ENCODE measurements at places on chromosomes 6 and 20.
A peak's percentile ranks its signal among the peaks of the same experiment; 100 is the strongest.

GRCh38 chr6:72619883-72620696, 1.8 kb upstream of the KCNQ5 start:
- no peak for DNase-seq

DNA sequence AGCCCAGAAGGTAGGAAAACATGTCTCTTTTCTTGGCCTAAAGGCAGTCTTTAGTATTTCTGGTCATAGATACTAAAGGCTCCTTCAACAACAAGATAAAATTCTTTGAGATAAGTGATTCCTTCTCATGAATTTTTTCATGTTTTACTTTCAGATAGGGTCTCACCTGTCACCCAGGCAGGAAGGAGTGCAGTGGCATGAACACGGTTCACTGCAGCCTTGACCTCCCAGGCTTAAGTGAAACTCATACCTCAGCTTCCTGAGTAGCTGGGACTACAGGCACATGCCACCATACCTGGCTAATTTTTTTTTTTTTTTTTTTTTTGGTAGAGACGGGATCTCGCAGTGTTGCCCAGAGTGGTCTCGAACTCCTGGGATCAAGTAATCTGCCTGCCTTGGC, 9.1 kb downstream of the PNLDC1 start:
- no peak for DNase-seq

GRCh38 chr20:58216334-58216733, 12.1 kb downstream of the ANKRD60 start:
- no peak for DNase-seq

GRCh38 chr6:34237722-34238584, 1.3 kb downstream of the HMGA1 start:
- peak; percentile 83 for DNase-seq

GRCh38 chr6:90135667-90136066, 161.0 kb downstream of the BACH2 start:
- DNase-seq, result no peak

GRCh38 chr6:41061196-41061726, 8.3 kb downstream of the APOBEC2 start:
- DNase-seq, result no peak

- DNase-seq, result no peak
These were observed 61.6 kb upstream of the JAG1 start for GRCh38 chr20:10735195-10735949.

- no peak for DNase-seq
These were observed 104.7 kb upstream of the SGK1 start for GRCh38 chr6:134422426-134423231.

DNA sequence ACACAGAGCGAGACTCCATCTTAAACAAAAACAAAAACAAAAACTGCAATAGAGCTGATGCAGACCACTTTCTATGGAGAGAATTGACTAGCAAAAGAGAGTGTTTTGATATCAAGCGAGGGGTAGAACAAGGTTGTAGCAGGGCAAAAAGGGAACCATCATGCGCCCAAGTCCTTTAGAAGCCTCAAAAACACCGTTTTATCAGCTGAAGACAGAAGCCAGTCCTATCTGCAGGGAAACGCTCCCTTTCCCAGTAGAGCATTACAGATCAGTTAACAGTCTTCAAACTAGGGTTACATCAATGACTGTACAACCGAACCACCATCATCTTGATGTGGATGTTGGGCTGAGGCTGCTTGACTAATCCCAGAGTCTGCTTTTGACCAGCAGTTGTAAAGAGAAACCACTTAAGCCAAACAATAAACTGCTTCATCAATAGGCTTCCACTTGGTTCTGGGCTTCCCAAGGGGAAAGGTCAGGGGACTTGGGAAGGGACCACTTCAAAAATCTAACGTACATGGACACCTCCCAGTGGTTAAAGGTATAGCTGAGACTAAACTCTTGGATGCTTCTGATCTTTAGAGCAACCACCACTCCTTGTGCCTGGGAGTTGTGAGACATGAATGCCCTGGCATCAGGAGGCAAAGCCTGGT, 59.6 kb upstream of the SPDEF start:
- no peak for DNase-seq

- no peak for DNase-seq
These were observed 4.5 kb upstream of the GPSM3 start for GRCh38 chr6:32196682-32197616.

DNA sequence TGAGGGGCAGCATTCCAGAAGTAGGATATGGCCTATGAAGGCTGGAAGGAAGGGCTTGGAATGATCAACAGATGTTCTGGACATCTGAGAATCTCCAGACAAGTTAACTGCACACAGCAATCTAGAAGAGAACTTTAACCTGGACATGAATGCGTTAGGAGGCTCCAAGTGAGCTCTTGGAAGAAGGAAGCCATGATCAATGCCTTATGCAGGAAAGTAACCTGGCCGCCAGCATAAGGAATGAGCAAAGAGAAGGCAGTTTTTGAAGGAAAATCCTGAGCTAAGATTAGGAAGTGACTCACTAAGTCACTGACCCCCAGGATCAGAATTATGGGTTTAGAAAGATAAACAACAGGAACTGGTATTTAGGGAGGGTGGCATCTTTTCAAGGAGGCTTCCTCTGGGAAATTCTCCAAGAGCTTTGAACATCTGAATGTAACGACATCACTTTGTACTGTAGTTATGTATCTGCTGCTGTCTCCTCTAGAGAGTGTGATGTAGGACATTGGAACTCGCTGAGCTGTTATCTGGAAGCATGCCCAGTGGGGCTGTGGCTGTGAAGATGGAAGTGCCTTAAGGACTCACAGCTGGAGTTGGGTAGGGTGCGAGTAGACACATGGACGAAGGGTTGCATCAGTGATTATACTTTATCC, 236.8 kb downstream of the PACRG start:
- DNase-seq, result no peak

DNA sequence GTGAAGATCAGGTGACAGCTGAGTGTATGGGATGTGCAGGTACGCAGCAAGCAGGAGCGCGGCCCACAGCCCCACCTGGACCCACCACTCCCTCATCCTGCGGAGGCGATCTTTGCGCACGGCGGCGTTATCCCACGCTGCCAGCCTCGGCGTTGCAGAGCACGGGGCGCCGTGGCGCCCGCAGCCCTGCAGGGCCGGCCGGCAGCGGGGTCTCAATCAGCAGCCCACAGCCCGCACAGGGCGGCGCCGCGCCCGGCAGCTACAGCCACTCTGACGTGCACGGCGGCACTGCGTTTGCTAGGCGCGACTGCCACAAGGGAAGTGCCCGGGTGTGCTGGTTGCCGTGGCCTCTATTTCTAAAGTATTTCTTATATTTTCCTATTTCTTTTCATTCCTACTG, 46.9 kb downstream of the LAMA2 start:
- no peak for DNase-seq

DNA sequence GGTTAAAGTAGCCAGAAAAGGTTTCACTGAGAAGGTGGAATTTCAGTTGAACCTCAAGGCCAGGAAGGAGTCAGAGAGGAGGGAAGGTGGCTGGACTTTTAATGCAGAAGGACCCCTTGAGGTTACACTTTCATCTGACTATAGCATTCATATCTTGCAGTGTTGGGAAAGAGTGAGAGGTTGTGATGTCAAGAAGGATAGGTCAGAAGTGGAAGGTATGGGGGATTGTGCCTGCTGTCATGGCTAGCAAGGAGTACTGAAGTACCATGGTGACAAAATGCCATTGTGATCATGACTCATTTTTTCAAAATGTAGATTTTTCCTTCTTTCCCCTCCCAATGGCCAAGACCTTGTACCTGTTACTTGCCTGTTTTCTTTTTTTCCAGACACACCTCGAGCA, 5.2 kb upstream of the BACH2 start:
- DNase-seq, result no peak

- DNase-seq, result no peak
These were observed 320.5 kb downstream of the CENPW start for GRCh38 chr6:126660376-126660775.

GRCh38 chr20:50216543-50217206, 26.0 kb downstream of the CEBPB start:
- peak; percentile 61 for DNase-seq

GRCh38 chr6:56507517-56507916, 135.2 kb downstream of the DST start:
- DNase-seq, result no peak

DNA sequence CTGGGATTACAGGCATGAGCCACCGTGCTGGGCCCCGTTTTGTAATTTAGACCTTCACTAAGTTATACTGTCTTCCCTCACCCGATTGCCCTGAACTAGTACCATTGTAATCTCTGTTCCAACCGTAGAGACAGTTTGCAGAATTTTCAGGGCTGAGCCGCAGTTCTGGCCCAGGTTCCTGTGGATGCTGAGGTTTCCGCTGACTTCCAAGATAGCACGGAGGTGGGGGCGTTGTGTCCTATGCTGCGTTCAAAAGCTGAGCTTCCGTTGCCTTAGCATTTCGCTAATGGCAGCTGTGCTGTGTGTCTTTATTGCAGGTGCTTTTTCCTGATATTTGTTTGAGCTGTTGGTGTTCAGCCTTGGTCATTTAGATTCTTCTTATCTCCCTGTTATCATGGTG, 137.0 kb downstream of the SOX4 start:
- no peak for DNase-seq

DNA sequence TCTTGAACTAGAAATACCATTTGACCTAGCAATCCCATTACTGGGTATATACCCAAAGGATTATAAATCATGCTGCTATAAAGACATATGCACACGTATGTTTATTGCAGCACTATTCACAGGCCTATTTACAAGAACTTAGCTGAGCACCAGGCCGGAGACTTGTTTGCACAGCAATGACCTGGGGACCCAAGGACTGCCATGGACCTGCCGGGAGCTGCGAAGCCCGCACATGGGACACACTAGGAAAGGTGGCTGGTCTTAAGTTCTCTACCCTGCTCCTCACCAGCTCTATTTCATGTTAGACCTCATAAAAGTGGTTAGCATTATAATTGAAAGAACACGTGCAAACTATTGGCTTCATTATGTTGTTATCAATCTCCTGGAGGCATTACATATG, 70.4 kb upstream of the CST7 start:
- DNase-seq, result no peak

GRCh38 chr20:1764136-1765033, 106.8 kb upstream of the SIRPG start:
- peak; percentile 42 for DNase-seq

DNA sequence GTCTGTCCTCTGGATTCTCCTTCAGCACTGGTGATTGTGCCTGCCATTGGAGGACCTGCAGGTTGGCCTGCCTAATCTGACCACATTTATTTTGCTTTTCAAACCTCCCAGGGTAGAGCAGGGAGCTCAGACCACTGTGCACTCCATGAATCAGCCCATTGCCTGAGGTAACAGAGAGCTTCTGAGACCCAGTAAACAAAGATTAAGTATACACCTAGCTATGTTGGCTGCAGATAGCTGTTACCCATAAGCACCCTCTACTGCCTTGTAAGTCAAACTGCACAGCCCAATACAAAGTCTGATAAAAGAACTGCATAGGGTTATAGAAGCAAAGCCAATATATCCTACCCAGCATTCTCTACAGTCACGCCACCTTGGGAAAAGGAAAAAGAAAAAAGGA, 338.7 kb downstream of the HTR1B start:
- DNase-seq, result peak; percentile 4

DNA sequence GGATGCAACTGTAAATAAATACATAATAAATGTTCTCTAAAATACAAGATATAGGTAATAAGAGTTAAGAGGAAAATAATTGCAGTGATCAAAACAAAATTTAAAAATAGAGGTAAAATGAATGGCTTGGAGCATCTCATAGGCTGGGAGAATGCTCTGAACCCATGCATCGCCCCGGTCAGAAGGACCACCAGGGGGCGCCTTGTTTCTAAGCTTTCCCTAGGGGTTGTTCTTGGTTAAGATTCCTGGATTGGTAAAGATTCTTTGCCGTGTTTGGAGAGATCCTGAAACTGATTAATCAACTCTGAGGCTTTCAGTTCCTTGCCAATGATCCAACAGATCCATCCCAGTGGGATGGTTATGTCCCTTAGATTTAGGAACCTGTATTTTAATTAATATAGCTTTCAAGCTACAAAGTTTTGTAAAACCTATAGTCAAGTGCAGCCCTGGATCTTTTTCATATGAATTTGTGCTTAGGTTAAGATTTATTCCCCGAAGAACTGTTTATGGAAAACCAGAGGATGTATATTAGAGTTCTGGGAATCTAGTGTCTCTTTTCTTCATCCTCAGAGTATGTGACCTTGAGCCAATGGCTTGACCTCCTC, 45.3 kb upstream of the PRELID3B start:
- peak; percentile 59 for DNase-seq

DNA sequence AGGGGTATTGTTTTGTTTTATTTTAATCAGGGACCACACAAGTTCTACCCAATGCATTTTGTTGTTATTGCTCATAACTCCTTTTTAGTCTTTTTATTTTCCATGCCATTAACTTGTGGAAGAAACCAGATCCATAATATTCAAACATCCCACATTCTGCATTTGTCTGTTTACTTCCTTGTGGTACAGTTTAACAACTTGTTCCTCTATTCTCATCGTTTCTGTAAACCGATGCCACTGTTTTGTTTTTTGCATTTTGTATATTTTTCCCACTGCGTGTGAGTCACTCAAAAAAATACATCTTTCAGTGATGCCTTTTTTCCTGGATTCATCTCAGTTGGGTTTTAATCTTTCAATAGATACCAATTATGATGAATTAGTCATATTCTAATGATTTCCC, 22.3 kb downstream of the SF3B5 start:
- DNase-seq, result no peak

- no peak for DNase-seq
These were observed 103.7 kb downstream of the OGFRL1 start for GRCh38 chr6:71392276-71392675.

- no peak for DNase-seq
These were observed 190.0 kb downstream of the C6orf118 start for GRCh38 chr6:165119231-165120020.

DNA sequence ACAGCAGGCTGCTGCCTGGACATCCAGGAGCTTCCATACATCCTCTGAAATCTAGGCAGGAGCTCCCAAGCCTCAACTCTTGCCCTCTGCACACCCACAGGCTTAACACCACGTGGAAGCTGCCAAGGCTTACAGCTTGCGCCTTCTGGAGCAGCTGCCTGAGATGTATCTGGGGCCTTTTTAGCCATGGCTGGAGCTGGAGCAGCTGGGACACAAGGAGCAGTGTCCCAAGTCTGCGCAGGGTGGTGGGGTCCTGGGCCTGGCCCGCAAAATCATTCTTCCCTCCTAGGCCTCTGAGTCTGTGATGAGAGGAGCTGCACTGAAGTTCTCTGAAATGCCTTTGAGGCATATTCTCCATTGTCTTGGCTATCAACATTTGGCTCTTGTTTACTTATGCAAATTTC, 255.0 kb downstream of the DLL1 start:
- no peak for DNase-seq

DNA sequence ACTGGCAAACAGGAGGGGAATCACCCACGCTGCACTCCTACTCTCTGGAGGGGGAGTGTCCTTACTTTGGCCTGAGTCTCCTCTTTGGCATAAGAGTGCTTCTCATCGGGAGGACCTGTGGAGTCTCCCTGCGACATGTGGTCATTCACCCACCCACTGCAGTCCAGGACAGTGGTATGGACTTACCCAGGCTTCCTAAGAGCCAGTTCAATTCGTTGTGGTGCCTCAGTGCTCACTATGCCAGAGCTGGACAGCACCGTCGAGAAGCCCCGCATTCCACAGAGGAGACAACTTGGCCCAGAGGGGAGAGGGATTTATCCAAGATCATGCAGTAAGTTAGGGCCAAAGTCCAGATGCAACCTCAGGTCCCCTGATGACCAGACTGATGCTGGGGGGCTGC, 86.2 kb upstream of the CCDC167 start:
- no peak for DNase-seq
